ENCODE measurements at places on chromosomes 7 and 10.

DNA sequence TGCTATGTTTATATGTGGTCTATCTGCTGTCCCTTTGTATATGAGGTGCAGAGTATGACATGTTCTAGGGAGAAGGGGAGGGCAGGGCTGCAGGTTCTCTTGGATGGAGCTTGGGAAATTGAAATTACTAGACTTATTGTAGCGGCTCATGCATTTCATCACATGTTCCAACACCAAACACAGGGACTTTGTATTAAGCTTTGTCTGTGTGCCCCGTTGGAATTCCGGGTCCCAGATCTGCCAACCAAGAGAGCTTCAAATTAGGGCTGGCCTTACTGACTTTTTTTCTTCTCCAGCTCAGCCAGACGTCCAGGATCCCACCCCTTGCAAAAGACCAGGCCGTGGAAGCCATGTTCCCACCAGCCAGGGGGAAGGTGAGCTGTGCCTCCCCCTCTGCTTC, 3.4 kb downstream of the ZNF789 start:
- no peak for DNase-seq

- DNase-seq = no peak
These were observed 68.0 kb upstream of the CDCA7L start for GRCh38 chr7:22013711-22014110.

DNA sequence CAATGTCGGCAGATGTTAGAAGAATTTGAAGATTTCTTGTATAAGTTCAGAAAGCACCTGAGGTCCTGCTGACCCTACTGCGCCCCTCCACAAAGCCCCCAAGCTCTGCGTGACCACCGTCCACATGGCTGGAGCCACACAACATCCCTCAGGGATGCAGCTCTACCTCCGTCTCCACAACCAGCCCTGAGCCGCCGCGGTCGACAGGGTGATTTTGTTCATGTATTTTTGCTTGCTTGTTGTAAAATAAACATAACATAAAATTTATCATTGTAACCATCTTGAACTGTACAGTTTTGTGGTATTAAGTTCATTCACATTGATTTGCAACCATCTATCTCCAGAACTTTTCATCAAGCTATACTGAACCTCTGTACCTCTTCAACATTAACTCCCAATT, 50.5 kb downstream of the CPXM2 start:
- DNase-seq = no peak

DNA sequence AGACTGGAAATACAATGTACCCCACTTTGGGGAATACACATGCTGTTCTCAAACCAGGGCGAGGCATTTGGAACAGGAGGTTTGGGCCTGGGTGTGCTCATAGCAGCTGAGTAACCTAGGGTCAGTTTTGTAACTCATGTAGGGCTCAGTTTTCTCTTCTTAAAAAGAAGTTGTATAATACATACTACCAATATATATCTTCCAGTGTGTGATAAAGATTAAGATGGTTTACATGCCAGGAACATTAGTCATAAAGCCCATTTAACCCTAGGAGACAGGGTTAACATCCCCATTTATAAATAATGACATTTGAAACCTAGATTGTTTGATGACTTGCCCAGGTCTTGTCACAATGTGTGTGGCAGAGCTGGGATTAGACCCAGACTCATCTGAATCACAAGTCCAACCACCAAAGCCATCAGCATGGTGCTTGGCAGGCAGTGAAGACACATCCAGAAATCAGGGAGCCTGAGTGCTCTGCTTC, 6.0 kb downstream of the AKR1B10 start:
- peak; percentile 42 for DNase-seq

GRCh38 chr10:93379731-93380575, 102.2 kb downstream of the MYOF start:
- peak; percentile 78 for DNase-seq

GRCh38 chr7:149199234-149199995, 4.1 kb downstream of the ZNF282 start:
- DNase-seq = no peak

Measured in foreskin keratinocyte (primary cell).